ENCODE measurements at places on chromosomes 16 and 17.
A peak's percentile ranks its signal among the peaks of the same experiment; 100 is the strongest.

DNA sequence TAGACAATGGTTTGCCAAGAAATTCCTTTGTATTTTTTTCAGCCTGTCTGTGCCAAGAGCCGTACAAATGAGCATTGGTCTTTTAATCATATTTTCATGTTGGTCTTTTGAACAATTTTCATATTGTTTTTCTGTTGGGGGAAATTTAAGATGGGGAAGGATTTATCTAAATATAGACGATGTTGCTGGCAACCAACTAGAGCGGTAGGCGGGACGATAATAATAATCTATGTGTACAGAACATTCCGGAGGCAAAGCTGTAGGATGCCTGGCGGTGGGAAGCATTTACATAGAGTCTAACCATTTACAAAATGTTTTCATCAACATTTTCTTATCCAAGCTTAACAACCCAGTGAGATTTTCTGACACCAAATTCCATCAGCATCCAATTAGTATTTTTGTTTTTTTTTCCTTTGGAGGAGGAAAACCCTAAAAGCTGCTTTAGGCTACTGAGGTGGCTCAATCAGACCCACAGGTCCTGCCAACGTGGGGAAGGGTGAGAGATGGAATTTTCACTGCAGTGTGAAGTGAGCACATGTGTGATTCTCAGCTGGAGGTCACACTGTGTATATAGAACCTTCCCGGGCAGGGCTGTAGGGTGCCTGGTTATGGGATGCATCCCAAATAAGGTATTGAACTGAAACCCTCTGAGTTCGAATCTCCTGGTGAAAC, 11.7 kb upstream of the SEC14L1 start:
- no peak for DNase-seq

- no peak for DNase-seq
These were observed 6.7 kb upstream of the EVI2A start for GRCh38 chr17:31328160-31328535.

GRCh38 chr17:69508814-69509213, 94.3 kb downstream of the MAP2K6 start:
- DNase-seq = no peak

- DNase-seq = peak; percentile 76
These were observed at the start of gene YBX2 for GRCh38 chr17:7294614-7295153. YBX2 (minus strand) TSS chr17:7294639; CDS start chr17:7294500, 139 bp downstream.

DNA sequence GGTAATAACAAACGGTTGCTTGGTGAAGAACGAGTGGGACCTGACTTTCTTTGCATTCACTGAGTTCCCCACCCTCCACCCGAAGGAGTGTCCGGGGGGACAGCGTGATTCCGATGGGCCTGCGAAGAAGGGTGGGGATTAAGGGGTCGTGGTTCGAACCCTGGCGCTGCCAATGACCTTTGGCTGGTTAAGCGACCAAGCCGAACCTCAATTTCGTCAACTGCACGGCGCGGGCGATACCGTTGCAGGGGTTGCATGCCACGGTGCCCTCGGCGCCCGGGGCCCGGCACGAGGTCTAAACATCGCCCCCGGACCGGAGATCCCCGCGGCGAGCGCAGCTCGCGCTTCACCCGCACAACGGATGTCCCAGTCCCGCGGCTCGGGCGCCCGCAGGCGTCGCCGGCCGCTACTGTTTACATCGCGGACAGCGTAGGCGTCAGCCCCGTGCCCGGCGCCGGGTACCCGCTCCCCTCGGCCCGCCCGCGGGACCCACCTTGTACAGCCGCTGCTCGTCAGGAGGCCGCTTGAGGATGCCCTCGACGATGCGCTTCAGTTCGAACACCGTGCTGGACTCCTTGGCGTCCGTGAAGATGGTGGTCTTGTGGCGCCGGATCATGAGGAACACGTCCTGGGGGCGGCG, 460 bp downstream of the ELOB start:
- DNase-seq = no peak

GRCh38 chr16:86566966-86567700, 504 bp downstream of the FOXC2 start:
- no peak for DNase-seq

All from Jurkat, Clone E6-1 (cell line).